CD4-positive, alpha-beta T cell treated with Interleukin-10 for 1 hour (primary cell): ENCODE measurements at places on chromosomes 6 and 20.

DNA sequence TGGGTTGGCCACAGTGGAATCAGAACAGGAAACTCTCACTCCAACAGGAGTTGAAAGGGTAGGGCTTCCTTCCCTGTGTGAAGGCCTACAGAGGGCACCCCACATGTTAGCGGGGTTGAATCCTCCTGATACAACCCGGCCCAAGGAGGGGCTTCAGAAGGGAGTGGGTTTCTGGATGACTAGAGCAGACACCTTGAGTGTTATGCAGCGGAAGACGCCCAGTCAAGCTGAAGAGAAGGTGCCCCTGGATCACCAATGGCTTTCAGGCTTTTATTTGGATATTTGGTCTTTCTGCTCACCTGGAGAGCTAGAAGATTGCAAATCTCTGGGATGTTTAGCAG, 132.8 kb downstream of the PRND start:
- no peak for DNase-seq

GRCh38 chr6:11224252-11224965, 8.1 kb downstream of the NEDD9 start:
- peak; percentile 66 for DNase-seq

- no peak for DNase-seq
Observed at GRCh38 chr20:53162251-53162835, 190.2 kb downstream of the TSHZ2 start.

- DNase-seq = no peak
Observed at GRCh38 chr20:33585413-33585812, 76.7 kb upstream of the C20orf144 start.

- no peak for DNase-seq
Observed at GRCh38 chr6:169024047-169024660, 229.5 kb downstream of the THBS2 start.

GRCh38 chr6:12637960-12638641, 78.5 kb upstream of the PHACTR1 start:
- peak; percentile 25 for DNase-seq

DNA sequence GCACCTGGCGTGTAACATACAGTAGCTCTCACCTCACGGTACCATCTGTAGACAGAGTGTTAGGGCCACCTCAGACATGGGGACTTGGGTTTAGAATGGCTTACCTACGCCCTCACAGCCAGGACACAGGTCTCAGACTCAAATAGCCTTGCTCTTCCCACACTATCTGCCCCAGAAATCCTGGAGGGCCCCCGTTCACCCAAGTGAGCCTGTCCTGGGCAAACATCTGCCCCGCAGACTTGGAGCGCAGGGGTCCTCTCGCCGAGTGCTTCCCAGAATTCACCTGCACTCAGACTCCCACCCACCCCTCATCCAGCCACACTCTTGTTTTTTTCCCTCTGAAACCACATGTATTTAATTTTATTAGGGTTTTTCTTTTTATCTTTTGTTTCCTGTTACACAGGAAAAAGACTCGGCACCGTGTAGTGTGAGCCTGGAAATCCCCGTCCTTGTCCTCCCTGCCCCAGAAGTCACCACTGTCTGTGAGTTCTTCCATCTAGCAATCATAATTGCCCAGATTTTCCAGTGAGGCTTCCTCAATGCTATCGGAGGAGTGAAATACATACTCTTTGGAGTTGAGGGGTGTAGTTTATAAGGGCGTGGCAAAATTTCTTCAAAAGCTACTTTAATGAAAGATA, 17.1 kb upstream of the MAP1LC3A start:
- peak; percentile 66 for DNase-seq

DNA sequence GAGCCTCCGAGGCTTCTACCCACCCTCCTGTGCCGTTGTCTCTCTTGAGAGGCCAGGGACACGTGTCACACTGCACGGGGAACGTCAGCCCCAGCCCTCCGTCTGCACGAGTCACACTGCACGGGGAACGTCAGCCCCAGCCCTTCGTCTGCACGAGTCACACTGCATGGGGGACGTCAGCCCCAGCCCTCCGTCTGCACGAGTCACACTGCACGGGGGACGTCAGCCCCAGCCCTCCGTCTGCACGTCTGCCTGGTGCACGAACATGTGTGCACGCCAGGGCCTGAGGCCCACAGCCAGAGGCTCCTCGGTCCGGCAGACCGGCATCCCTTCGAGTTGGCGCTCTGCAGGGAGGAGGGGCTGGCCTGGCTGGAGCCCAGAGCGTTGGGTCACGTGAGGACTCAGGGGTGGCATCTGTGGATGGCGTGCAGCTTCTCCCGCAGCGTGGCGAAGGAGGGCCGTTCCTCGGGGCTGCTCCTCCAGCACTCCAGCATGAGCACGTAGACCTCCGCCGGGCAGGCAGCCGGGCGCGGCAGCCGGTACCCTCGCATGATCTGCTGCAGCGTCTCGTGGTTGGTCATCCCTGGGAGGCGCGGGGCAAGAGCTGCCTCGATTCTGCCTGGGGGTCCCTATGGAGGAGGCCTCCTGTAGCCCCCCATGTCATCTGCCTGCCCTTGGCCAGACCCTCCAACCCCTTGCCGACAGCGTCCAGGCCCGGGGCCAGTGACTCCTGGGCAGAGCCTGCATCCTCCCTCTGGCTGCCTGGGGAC, 3.4 kb upstream of the PTK6 start:
- no peak for DNase-seq

GRCh38 chr20:14859627-14860026, 522.2 kb upstream of the FLRT3 start:
- no peak for DNase-seq

- DNase-seq = no peak
Observed at GRCh38 chr6:117117652-117118051, 147.7 kb upstream of the VGLL2 start.

DNA sequence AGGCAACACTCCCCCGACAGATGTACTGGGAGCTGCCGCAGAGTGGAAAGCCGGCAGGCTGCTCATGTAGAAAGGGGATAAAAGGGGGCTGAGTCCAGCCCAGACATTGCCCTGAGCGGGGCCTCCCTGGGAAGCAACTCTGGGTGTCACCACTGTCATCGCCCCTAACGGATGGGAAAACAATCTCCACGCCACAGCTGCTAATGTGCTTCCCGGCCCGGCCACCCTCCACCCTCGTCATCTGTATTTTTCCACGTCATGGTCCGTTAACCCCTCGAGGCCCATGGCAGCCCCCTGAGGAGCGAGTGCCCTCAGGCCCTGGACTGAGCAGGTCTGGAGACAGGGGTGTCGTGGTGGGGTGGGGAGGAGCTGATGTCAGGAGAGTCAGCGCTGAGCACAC, 227.4 kb downstream of the DLL1 start:
- DNase-seq = no peak

DNA sequence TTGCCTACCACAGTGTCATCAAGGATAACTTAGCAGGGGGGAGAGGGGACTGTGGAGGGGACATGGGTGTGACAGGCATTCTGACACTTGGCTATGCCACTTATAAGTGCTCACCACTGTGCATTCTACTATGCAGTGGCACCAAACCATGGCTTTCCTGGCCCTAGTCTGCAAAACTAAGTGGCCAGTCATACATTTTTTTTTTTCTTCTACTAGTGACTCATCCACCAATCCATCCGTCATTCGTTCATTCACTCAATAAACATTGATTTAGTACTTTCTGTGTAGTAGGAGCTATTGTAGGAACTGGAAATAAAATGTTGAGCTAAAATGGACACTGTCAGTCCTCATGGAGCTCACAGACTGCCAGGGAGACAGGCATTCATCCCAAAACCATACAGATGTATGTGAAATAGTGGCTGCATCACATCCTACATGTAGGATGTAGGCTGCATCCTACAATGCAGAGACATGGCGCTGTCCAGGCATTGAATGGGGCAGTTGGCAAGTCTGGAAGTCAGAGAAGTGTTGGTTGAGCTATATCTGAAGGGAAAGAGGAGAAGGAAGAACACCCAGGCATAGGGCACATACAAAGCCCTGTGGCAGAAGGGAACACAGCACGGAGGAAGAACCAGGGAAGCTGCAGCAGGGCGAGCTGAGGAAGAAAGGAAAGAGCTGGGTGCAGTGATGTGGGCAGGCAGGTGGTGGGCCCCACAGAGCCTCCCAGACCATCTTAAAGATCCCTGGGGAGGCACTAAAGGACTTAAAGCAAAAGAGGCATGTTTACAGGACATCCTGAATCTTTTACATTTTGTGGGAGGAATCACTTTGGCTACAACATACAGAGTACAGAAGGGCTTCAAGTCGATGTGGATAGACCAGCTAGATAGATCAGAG, 224.4 kb downstream of the UST start:
- no peak for DNase-seq

DNA sequence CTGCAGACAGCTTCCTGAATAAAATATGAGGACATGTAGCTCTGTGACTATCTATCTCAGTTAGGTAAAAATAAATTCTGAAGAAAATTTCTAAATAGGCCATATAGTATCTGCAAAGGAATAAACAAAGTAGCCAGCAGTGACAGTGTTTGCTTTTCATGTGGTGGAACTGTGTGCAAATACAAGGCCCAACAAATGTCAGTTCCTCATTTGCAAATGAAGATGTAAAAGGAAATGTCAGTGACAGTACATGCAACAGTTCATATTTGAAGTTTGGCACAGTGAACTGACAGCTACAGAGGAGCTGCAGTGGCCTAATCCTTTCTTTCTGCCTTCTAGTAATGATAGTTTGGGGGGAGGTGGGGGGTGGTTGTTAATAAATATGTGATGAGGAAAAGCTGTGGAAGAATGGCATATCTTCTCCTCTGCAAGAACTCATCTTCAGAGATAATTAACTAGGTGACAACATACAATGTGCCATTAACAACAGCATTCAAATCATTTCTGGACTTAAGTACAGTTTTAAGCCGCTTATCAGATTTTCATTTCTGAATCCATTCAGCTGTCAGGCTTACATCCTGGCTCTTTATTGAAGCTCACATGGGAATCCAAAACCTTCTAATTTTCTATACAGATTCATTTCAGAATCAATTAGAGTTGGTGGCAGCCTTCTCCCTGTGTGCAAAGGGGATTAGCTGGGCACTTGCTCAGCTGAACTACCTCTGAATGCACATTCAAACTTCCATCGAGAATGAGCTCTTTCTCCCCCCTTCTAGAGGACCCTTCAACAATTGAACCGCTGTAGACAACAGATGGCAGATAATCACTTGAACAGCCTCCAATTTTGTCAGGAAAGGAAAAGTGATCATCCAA, 1059.0 kb upstream of the EPHA7 start:
- no peak for DNase-seq

DNA sequence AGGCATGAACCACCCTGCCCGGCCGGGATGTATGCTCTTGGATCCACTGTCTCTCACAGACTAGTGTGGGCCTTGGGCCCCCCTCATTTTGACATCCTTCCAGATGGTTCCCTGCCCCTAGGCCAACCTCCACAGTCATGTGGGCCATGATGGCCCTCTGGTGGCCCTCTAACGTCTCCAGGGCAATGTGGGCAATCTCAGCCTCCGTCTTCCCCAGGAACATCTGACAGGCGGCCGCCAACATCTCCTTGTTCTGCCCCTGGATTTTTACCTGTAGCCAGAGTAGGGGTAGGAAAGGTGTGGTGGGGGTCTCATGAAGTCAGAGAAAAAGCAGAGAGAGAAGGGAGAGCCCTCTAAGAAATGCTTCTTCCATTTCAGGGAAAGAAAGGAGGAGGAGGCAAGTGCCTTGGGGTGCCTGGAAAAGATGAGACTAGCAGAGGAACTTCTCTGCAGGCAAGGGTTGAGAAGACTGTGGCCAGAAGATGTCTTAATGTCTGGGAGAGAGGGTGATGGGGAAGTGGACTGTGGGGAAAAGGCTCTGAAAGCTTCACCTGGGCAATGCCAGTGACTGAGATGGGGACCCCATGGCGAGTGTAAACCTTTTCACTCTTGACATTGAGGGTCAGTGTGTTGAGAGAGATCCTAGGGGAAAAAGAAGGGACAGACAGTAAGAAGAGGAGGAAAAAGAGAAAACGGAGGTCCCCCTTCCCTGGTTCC, 1.3 kb downstream of the FLOT1 start:
- no peak for DNase-seq

DNA sequence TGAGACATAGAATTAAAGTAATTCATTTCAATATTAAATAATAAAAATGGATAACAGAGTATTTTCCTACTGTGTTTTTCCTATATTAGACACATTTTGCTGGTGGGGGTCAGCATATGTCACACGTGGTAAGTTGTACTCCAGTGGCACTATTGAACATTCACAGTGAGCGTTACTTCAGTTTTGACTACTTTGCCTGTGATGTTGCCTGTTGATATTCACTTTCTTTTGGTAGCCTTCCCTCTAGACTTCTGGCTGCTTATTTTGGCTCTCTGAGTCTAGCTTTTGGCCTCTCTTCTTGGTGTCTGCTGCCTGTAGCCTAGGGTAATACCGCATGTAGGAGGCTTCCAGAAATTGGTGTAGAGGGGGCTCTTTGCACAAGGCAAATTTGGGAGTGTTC, 64.4 kb upstream of the TFB1M start:
- DNase-seq = no peak

- no peak for DNase-seq
Observed at GRCh38 chr20:63363981-63364561, 2.9 kb upstream of the CHRNA4 start.

GRCh38 chr6:136843210-136843609, 20.8 kb downstream of the PEX7 start:
- DNase-seq = no peak

DNA sequence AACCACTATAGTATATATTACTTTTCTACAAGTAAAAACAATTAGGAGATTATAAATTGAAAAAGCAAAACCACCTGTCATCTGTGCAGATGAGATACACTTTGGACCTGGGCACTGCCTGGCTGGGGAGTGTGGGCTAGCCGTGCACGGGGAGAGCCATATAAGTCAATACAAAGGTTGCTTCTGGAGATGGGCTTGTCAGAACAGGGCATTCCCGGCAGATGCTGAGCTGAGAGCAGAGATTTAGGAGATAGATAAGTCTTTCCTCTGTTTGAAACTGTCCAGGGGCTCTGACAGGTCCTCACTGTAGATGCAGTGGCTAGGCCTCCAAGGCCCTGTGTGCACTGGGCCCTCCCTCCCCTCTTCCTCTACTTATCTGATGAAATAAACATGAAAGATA, 34.5 kb downstream of the CD164 start:
- no peak for DNase-seq

GRCh38 chr6:26197933-26198721, 110.9 kb downstream of the HFE start:
- DNase-seq = peak; percentile 34

DNA sequence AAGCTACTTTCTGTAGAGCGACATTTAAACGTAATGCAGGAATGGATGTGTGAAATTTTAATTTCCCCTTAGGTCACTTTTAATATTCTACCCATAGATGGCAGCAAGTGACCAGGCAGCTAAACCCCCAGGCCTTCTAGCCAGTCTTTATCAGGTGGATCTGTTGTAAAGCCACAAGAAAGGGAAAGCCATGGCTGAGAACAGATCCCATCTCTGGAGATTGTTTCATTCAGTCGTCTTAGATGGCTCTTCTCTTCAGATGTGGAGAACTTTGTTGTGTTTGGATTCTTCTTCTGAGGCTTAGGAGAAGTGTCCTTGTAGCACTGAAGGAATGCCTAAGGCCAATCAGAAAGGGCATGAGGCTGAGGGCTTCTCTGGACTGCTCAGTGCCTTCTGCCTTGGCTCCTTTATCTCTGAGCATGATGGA, 15.8 kb upstream of the RNF182 start:
- peak; percentile 71 for DNase-seq

DNA sequence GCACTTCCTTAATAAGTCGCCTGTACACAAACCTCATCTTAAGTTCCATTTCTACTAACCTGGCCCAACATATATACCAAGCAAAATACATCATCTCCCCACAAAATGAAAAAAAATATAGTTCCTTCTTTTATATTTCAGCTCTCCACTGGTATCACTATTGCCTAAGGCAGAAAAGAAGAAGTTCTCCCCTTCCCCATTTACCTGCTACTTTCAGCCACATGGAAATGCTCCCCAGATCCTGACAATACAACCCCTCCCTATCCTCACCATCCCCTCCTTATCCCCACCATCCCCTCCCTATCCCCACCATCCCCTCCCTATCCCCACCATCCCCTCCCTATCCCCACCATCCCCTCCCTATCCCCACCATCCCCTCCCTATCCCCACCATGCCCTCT, 175.7 kb downstream of the LINC00237 start:
- no peak for DNase-seq
